ENCODE measurements at places on chromosomes 7 and 10. TPM values are rescaled to one million over a fixed set of nuclear protein-coding genes. Genes with fewer than 3 reads are reported as not detected.

Gene SPDYE11
- total RNA-seq: not detected

Gene STK31
- 0.42 TPM for total RNA-seq

Gene SUN3
- total RNA-seq: 1.1 TPM

GRCh38 chr7:36794689-36795088 lies 70.4 kb upstream of the AOAH start:
- DNase-seq: no peak

GRCh38 chr10:65952086-65952485 lies 973.8 kb upstream of the LRRTM3 start:
- DNase-seq: no peak

DNA sequence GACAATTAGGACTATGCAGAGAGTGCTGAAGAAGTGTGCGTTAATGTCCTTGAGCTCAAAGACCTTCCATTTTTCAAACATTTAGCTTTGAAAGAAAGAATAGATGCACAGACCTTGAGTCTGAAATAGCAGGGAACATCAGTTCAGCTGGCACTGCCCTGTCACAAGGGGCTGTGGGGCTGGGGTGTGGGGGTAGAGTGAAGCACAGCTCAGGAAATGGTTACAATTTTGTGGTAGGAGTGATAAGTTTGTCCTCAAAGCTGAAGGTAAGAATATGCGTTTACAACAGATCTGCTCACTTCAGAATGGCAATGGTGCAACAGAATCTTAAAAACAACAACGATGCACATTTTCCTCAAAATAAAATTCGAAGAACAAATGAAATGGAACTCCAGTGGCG lies 33.6 kb downstream of the SMKR1 start:
- DNase-seq: no peak

- no peak for DNase-seq
Measured at GRCh38 chr7:40701836-40702551, 567.2 kb downstream of the SUGCT start.

DNA sequence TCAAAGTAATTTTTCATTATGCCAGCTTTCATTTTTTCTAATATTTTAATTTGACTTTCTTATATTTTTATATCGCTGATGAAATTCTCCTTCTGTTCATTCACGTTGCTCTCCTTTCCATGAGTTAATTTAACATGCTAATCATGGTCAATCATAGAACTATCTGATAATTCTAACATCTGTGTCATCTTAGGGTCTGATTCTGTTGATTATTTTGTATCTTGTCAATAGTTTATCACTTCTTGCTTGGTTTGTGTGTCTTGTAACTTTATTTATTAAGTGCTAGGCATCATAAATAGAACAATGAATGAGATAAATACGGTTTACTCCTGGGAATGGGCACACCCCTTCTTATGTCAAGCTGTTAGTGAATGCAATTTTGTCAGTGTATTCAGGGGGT lies 11.0 kb downstream of the TCERG1L start:
- no peak for DNase-seq

- no peak for DNase-seq
Measured at GRCh38 chr10:10869592-10869991, 148.1 kb upstream of the CELF2 start.

GRCh38 chr10:17234431-17234945 lies 6.4 kb downstream of the VIM start:
- no peak for DNase-seq

GRCh38 chr7:50397320-50397970 lies 52.7 kb downstream of the FIGNL1 start:
- no peak for DNase-seq

GRCh38 chr7:8785081-8785480 lies 351.7 kb downstream of the NXPH1 start:
- no peak for DNase-seq

GRCh38 chr10:13074563-13075451 lies 25.2 kb upstream of the OPTN start:
- DNase-seq: no peak

DNA sequence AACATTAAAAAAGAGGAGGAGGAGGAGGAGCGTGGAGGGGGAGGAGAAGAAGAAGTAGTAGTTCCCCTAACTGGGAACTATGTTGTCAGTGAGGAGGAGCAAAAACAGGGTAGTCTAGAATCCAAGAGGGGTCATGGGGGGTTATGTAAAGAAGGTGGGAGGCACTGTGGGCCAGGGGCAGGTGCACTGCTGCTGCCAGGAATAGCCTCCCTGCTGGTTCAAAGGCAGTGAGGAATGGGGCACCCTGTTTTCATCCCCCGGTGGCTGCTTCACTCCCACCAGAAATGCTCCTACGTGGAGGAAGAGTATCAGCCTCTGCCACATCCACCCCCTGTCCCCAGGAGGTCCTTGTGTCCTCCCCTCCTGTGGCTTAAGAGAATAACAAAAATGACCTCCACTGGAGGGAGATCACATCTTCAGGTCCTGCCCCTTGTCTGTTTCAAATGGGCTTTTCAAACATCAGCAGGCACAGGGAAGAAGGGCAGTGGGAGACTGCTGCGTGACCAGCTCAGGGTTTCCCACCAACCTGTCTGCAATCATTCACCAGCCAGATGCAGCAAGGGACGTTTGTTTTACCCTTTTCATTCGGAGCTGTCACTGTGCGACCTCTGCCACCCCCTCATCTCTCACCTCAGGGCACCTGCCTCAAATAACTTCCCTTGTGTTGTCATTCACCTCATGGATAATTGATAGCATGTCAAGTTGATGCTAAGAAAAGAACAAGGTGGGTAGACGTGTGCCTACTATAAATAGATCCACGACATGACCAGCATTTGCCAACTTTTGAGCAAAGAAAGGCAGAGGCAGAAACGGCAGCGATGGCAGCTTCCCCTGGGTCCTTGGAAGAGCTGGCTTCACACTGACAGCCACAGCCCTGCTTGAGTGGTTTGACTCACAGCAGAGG lies 92.6 kb downstream of the DGKI start:
- no peak for DNase-seq

Measured in thymus (tissue), 14 donors.